ENCODE measurements at places on chromosomes 13 and 19.

DNA sequence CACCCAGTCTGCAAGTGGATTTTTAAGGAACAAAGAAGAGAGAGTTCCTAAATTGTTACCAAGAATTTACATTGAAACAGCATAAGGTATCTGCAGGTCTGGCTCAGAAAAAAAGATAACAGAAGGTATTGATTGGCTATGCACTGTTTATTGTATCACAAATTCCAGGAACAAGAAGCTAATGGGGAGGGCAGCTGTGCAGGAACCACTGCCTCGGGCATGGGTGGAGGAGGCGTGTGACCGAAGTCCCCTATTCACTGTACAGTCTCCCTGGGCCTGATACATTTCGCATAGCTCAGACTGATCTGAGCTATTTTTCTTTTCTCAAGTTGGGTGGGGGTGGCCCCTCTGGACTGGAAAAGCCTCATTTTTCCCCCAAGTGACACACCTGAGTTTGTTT lies 11.7 kb downstream of the NECTIN2 start:
- no peak for DNase-seq

GRCh38 chr19:35060160-35060855 lies 18.8 kb downstream of the HPN start:
- DNase-seq: no peak

DNA sequence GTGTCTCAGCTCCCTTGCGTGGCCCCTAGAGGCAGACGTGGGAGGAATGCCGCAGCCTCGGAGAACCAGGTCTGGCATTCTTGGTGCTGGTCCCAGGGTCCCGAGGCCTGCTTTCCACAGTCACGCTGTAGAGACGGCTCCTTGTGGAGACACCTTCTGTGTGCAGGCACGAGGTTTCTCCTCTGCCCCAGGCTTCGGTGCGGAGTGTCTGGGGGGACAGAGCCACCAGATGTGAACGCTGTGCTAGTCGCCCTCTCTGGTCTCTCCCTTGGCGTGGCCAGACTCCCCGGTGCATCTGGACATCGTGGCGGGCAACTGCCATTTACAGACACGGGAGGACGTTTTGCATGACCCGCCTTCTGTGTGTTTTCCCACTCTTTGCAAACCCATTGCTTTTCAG lies 7.5 kb upstream of the TMEM255B start:
- DNase-seq: no peak

DNA sequence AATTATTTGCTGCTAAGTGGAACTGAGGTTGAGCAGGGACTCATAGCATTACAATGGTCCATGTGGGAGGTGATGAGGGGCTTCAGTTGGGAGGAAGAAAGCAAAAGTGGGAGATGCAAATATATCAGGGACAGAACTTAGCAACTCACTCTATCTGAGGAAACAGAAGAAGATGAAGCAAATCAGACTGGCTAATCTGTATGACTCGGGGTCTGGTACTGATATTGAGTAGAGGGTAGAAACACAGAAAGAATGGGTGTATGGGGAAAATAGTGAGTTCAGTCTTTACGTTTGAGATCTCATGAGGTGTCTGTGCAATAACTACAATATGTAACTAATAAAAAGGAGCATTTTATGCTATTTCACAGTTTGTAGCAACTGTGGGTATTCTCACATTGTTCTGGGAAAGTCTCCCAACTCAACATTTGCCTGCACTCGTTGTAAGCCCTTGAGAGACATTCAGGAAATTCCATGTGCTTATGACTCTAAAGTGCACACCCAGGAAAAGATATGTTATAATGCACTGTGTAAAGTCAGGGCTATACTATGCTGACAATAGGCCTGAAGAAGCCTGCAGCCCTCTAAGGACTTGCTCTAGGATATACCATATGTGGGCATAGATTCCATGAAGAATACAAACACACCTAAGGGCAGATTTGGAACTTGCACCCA lies 183.5 kb downstream of the SPRY2 start:
- no peak for DNase-seq

DNA sequence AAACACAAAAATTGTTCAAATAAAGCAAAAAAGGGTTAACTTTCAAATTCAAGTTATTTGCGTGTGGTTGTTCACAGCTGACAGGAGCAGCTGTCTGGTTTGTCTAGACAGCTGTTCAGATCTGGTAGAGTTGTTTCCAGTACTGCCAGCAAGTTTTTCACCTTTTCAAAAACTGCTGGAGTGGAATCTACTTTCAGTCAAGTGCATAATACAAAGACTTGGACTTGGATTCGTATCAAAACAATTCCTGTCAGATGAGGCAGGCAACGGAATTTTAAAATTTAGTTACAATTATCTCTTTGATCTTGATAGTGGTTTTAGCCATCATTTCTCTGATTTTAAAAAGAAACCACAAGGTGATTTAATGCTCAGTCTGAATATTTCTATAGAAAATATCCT lies 51.7 kb upstream of the EEF1AKMT1 start:
- DNase-seq: no peak

DNA sequence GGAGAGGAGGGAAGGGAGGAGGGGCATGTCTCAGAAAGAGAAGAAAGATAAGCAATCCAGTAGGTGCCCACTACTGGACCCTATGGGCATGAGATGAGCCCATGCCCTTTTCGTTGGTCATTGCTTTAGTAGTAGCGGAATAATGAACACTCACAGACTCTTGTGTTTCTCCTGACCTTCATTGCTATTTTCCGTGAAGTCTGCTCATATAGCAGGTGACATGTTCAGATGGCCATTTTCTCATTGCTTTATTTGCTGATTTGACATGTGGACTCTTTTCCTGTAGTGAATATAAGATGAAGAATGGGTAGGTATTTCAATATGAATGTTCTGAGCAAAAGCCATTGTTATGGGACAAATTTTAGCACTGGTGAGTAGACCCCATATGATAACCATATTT lies 16.4 kb downstream of the WDFY2 start:
- DNase-seq: no peak

DNA sequence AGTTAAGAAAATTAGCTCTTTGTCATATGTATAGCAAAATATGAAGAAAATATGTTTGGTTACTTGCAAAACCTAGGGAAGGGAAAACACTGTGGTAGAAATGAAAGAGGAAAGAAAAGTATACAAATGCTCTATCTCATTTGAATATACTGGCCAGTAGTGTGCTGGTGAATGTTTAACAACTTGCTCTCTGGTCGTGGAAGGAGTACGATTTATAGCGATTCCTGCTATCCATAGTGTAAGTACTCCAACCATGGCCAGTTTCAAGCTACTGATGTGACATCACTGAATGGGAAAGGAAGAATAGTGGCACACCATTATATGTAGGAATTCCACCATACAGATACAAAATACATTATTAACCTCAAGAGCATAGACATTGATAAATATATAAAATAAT lies 9.3 kb downstream of the BORA start:
- no peak for DNase-seq

- peak; percentile 87 for DNase-seq
These were observed 12.1 kb upstream of the ZSCAN1 start for GRCh38 chr19:58021541-58022282.

GRCh38 chr19:55044771-55045716 lies 7.0 kb upstream of the GP6 start:
- DNase-seq: no peak

- no peak for DNase-seq
These were observed 572.5 kb downstream of the OLFM4 start for GRCh38 chr13:53601113-53601512.

- DNase-seq: no peak
These were observed 71.3 kb downstream of the SLC7A1 start for GRCh38 chr13:29524176-29524575.

- DNase-seq: no peak
These were observed 2.9 kb upstream of the ZIC5 start for GRCh38 chr13:99974296-99974938.

GRCh38 chr13:105638426-105638825 lies 897.0 kb downstream of the EFNB2 start:
- DNase-seq: no peak

DNA sequence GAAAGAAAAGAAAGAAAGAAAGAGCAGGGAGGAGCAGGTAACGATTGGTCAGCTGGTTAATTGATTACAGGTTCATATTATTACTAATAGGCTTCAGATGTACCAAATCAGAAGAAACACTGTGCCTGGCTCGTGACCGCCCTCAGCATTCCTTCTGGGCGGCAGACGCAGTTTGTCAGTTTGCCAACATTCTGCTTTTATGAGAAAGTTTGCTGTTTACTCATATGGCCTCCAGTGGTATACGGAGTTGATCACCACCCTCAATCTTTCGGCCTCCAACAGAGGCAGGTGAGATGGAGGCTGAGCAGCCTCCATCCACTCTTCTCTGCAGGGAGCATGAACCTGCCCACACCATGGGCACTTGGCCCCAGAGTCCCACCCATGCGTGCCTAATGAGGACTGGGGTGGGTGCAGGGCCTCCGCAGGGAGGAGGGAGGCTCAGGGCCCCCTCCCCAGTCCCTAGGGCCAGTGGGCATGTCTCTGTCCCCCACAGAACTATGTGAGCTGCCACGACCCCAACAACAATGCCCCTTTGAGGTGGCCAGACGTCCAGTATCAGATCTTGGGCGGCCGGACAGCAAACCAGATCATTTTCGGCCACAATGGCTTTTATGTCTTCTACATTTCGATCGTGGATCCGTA lies 8.8 kb downstream of the PRR22 start:
- no peak for DNase-seq
